ENCODE measurements at places on chromosomes 1 and 21. TPM values are rescaled to one million over a fixed set of nuclear protein-coding genes. Genes with fewer than 3 reads are reported as not detected.

- no peak overlapping the region for H3K27ac ChIP-seq
- DNase-seq: no peak
- no peaks in the 10 kb centered on the region for H3K27me3 ChIP-seq
- no peaks in the 10 kb centered on the region for H3K4me1 ChIP-seq
- no peak overlapping the region for H3K4me3 ChIP-seq
- H3K36me3 ChIP-seq: no peaks in the 10 kb centered on the region
Measured at GRCh38 chr1:24275510-24275909, 43.6 kb upstream of the GRHL3 start.

DNA sequence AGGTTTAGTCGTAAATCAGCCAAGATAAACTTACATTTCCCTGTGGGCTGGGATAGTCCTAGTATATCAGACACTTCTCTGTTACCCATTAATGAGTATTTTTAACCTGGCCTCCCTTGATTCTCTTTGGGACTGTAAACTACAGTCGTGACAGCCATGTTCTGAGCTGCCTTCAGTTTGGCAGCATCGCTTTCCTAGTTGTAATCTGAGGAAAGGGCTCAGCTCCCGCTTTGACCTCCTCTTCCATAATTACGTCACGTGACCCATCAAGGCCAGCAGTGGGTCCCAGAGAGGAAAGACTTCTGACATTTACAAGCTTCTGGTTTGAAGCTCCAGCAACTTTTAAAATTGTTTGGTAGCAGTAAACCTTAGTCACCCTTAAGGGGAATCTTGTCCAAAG, 34.6 kb upstream of the MTR start:
- no peak overlapping the region for H3K27ac ChIP-seq
- no peaks in the 10 kb centered on the region for H3K27me3 ChIP-seq
- H3K4me3 ChIP-seq: no peak overlapping the region
- DNase-seq: no peak
- H3K4me1 ChIP-seq: no peaks in the 10 kb centered on the region

DNA sequence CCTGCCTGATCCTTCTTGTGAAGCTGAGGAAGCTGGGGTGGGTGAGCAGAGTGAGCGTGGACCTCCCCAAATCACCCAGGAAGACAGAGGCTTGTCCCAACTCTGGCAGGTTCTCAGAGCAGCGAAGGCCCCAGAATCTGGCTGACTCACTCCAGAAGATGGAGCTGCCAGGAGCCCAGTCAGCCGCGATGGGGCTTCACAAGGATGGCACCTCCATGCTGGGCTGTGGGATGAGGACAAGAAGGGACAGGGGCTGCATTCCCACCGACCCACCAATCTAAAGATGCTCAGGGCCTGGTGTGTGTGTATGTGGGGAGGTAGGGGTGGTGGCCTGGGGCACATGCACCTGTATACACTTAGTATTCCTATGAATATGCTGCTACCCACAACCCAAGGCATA, 52.9 kb downstream of the ATP1A1 start:
- no peak overlapping the region for H3K27ac ChIP-seq
- H3K36me3 ChIP-seq: no peaks in the 10 kb centered on the region
- H3K4me1 ChIP-seq: no peaks in the 10 kb centered on the region

GRCh38 chr1:59378621-59379370, 81.9 kb downstream of the FGGY start:
- peaks cover 9% of the 10 kb centered on the region for H3K4me1 ChIP-seq
- H3K27ac ChIP-seq: no peak overlapping the region
- no peak for DNase-seq
- H3K4me3 ChIP-seq: no peak overlapping the region
- H3K27me3 ChIP-seq: no peaks in the 10 kb centered on the region
- no peaks in the 10 kb centered on the region for H3K36me3 ChIP-seq

- H3K4me3 ChIP-seq: no peak overlapping the region
- H3K4me1 ChIP-seq: 0 out of 2 replicates have a peak, but pooled peaks cover 3% of the 10 kb centered on the region
- H3K36me3 ChIP-seq: no peaks in the 10 kb centered on the region
Measured at GRCh38 chr1:196142111-196142640, 466.1 kb downstream of the KCNT2 start.

- H3K27ac ChIP-seq: no peak overlapping the region
- no peaks in the 10 kb centered on the region for H3K27me3 ChIP-seq
- H3K36me3 ChIP-seq: no peaks in the 10 kb centered on the region
- H3K4me3 ChIP-seq: no peak overlapping the region
- 0 out of 2 replicates have a peak, but pooled peaks cover 7% of the 10 kb centered on the region for H3K4me1 ChIP-seq
- DNase-seq: no peak
Measured at GRCh38 chr1:61204528-61204927, 122.2 kb downstream of the NFIA start.

GRCh38 chr1:9520411-9520810, 18.9 kb upstream of the SLC25A33 start:
- no peak overlapping the region for H3K4me3 ChIP-seq
- H3K4me1 ChIP-seq: no peaks in the 10 kb centered on the region
- H3K27ac ChIP-seq: no peak overlapping the region
- no peaks in the 10 kb centered on the region for H3K36me3 ChIP-seq

DNA sequence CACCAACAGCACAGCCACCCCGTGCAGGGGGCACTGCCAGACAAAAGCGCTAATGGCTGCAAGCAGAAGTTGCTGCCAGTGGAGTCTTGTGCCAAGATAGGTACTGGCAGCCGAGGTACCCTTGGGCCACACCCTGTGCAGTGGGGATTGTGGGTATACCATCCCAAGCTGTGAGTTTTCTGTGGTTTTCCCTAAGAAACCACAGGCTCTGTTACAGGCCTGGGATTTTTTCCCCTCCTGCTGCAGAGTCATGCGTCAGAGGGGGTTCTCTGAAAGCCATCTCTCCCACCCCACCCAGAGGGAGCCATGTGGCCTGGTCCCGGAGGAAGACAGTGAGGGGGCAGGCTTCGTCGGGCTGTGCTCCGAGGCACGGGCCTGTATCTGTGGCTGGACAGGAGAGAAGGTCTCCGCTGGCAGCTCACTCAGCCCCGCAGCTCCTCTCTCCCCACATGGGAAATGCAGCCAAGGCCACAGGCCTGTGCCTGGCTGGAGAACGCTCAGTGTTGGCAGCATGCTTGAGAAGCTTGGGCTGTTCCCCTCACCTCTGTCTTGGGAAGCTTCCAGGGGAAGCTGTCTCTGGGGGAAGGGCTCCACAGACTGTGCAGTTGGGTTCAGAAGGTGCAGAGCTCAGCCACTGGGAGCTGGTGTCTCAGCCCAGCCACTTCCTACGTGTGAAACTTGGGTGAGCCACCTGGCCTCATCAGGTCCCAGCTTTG, 42.5 kb downstream of the NEK2 start:
- H3K27ac ChIP-seq: no peak overlapping the region
- no peaks in the 10 kb centered on the region for H3K36me3 ChIP-seq
- no peaks in the 10 kb centered on the region for H3K4me1 ChIP-seq
- H3K4me3 ChIP-seq: no peak overlapping the region
- DNase-seq: no peak
- no peaks in the 10 kb centered on the region for H3K27me3 ChIP-seq

GRCh38 chr1:147270721-147271120, 28.2 kb downstream of the CHD1L start:
- peaks cover 28% of the 10 kb centered on the region for H3K36me3 ChIP-seq
- no peaks in the 10 kb centered on the region for H3K27me3 ChIP-seq
- no peak overlapping the region for H3K4me3 ChIP-seq
- H3K27ac ChIP-seq: no peak overlapping the region

DNA sequence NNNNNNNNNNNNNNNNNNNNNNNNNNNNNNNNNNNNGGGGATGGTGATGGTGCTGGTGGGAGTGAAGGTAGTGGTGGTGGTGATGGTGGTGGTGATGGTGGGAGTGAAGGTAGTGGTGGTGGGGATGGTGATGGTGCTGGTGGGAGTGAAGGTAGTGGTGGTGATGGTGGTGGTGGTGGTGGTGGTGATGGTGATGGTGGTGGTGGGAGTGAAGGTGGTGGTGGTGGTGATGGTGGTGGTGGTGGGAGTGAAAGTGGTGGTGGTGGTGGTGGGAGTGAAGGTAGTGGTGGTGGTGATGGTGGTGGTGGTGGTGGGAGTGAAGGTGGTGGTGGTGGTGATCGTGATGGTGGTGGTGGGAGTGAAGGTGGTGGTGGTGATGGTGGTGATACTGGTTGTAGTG, 93.6 kb downstream of the CRYAA start:
- H3K36me3 ChIP-seq: no peaks in the 10 kb centered on the region
- no peaks in the 10 kb centered on the region for H3K4me1 ChIP-seq
- DNase-seq: no peak
- no peak overlapping the region for H3K27ac ChIP-seq
- H3K4me3 ChIP-seq: no peak overlapping the region
- no peaks in the 10 kb centered on the region for H3K27me3 ChIP-seq

DNA sequence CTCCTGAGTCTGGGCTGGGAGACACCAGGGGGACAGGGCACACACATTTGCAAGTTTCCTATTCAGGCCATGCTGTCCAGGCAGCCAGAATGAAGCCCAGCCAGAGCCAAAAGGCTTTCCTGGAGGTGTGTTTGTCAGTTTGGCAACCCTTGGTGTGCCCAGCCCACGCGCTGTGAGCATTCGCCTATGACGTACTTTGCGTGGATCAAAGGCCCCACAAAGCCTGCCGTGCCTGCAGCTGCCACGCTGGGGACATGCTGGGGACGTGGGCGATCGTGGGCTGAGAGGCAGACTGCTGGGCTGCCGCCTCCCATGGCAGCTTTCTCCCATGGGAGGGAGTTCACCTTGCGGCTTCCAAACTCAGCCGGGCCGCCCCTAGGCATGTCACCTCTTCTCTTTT, 57.5 kb downstream of the CD247 start:
- H3K36me3 ChIP-seq: no peaks in the 10 kb centered on the region
- no peak for DNase-seq
- no peak overlapping the region for H3K27ac ChIP-seq
- H3K4me3 ChIP-seq: no peak overlapping the region

DNA sequence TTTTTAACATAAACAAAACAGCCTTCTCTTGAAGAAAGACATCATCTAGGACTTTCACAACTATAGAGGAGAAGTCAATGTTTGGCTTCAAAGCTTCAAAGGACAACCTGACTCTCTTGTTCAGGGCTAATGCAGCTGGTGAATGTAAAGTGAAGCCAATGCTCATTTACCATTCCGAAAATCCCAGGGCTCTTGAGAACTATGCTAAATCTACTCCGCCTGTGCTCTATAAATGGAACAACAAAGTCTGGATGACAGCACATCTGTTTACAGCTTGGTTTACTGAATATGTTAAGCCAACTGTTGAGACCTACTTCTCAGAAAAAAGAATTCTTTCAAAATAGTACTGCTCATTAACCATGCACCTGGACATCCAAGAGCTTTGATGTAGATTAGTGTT, 259.8 kb upstream of the NR5A2 start:
- H3K36me3 ChIP-seq: 0 out of 2 replicates have a peak, but pooled peaks cover 6% of the 10 kb centered on the region
- no peak overlapping the region for H3K27ac ChIP-seq
- DNase-seq: no peak

DNA sequence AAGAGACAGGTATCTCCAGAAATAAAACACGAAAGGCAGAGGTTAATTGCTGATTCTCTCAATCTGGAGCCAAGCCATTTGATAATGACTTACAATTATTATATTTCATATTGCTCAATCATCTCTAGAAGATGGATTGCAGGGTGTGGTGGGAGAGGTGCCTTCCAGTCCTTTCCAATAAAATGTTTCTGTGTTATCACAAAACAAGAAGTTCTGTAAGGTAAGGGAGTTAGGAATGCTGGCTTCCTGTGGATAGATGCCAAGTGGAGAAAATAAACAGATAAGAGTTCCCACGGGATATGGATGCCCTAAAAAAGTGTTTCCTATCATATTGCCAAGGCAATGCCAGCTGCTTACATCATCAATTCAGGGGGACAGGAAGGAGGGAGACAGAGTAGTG, 7.2 kb upstream of the CCN1 start:
- H3K4me3 ChIP-seq: no peak overlapping the region
- peaks cover 27% of the 10 kb centered on the region for H3K27me3 ChIP-seq
- DNase-seq: no peak
- H3K36me3 ChIP-seq: no peaks in the 10 kb centered on the region
- peaks cover 7% of the 10 kb centered on the region for H3K4me1 ChIP-seq

GRCh38 chr1:19423130-19423529, 62.2 kb downstream of the CAPZB start:
- no peak for DNase-seq
- H3K36me3 ChIP-seq: peaks cover 4% of the 10 kb centered on the region
- H3K27me3 ChIP-seq: no peaks in the 10 kb centered on the region
- no peak overlapping the region for H3K27ac ChIP-seq
- peaks cover 17% of the 10 kb centered on the region for H3K4me1 ChIP-seq

GRCh38 chr1:185463011-185463410, 146.0 kb upstream of the IVNS1ABP start:
- DNase-seq: no peak
- H3K36me3 ChIP-seq: no peaks in the 10 kb centered on the region
- no peak overlapping the region for H3K27ac ChIP-seq
- H3K4me1 ChIP-seq: no peaks in the 10 kb centered on the region
- no peaks in the 10 kb centered on the region for H3K27me3 ChIP-seq
- H3K4me3 ChIP-seq: no peak overlapping the region

DNA sequence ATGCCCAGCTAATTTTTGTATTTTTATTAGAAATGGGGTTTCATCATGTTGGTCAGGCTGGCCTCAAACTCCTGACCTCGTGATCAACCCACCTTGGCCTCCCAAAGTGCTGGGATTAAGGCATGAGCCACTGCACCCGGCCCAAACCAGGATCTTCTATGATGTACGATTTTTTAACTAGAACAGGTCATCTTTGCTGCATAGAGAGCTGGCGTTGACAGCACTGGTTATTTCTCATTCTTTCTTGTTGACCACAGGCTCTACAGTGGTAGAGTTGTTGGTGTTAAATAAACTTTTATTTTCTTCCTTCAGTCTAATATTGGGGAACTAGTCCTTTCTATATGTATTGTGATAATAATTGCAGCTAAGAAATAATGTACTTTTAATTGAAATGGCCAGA, 3.8 kb upstream of the MAB21L3 start:
- no peak for DNase-seq
- no peak overlapping the region for H3K4me3 ChIP-seq
- H3K4me1 ChIP-seq: no peaks in the 10 kb centered on the region
- no peaks in the 10 kb centered on the region for H3K27me3 ChIP-seq

DNA sequence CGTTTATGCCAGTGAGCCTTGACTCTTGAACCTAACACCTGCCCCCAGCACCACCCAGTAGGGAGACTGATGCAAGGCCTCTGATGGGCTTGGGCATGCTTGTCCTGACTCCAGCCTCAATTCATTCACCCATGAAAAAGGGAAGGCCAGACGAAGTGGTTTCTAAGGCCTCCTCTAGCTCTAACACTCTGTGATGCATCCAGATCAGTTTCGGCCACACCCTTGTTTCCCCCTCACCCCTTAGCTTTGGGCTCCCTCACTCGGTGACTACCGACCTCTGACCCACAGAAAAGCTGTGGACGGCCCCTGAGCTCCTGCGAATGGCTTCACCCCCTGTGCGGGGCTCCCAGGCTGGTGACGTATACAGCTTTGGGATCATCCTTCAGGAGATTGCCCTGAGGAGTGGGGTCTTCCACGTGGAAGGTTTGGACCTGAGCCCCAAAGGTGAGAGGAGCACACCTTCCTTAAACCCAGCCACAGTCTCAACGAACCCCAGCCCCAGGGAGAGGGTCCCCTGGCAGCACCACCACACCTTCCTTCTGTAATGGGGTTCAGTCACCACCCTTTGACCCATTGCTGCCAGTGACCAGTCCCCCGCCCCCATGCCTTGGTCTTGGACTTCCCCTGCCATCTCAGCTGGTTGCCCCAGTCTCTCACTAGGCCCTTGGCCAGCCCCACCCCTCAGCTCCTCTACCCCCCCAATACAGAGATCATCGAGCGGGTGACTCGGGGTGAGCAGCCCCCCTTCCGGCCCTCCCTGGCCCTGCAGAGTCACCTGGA, 9.0 kb downstream of the NPR1 start:
- no peaks in the 10 kb centered on the region for H3K27me3 ChIP-seq
- H3K27ac ChIP-seq: no peak overlapping the region
- no peak for DNase-seq
- no peaks in the 10 kb centered on the region for H3K36me3 ChIP-seq
- H3K4me3 ChIP-seq: no peak overlapping the region
- no peaks in the 10 kb centered on the region for H3K4me1 ChIP-seq

COL11A1 gene
- 19.2 TPM for total RNA-seq

DENND2C gene
- 4.1 TPM for total RNA-seq

CLEC20A gene
- not detected for total RNA-seq

ERMAP gene
- 2.2 TPM for total RNA-seq

GJA4 gene
- total RNA-seq: 2.2 TPM

AP4B1 gene
- total RNA-seq: 12.7 TPM

PROX1 gene
- total RNA-seq: 0.39 TPM

Data from GM23338 (cell line).